ENCODE measurements at places on chromosomes 6 and 20. TPM values are rescaled to one million over a fixed set of nuclear protein-coding genes. Genes with fewer than 3 reads are reported as not detected.

Gene GHRH
- polyA plus RNA-seq = not detected

Gene TREM1
- not detected for polyA plus RNA-seq

Gene LCA5
- 13.2 TPM for polyA plus RNA-seq

Gene SPTLC3
- not detected for polyA plus RNA-seq

Gene DAAM2
- 0.62 TPM for polyA plus RNA-seq

Gene RIPPLY2
- polyA plus RNA-seq = 5.0 TPM

Gene KIAA1755
- 1.3 TPM for polyA plus RNA-seq

Gene PPP1R14C
- polyA plus RNA-seq = 14.0 TPM

Gene OXT
- not detected for polyA plus RNA-seq

Gene GNMT
- 0.30 TPM for polyA plus RNA-seq

Gene RBBP8NL
- not detected for polyA plus RNA-seq

Gene KIF25
- not detected for polyA plus RNA-seq

Gene PTPRT
- polyA plus RNA-seq = 9.2 TPM

Gene TTK
- 1.5 TPM for polyA plus RNA-seq

Gene KIZ
- 3.6 TPM for polyA plus RNA-seq

Gene POPDC3
- polyA plus RNA-seq = not detected

Gene SHLD1
- polyA plus RNA-seq = 12.4 TPM

Gene CLIC5
- polyA plus RNA-seq = not detected

Gene TTLL9
- polyA plus RNA-seq = 8.0 TPM

Gene AKAP7
- polyA plus RNA-seq = 3.4 TPM

Gene CRISP2
- polyA plus RNA-seq = not detected

Gene ARG1
- polyA plus RNA-seq = not detected

Gene PSORS1C2
- not detected for polyA plus RNA-seq

Gene MDFI
- polyA plus RNA-seq = 42.8 TPM

Gene SSTR4
- polyA plus RNA-seq = not detected

Data from neural cell (in vitro differentiated cells).